Activated CD4-positive, alpha-beta T cell treated with anti-CD3 and anti-CD28 coated beads for 36 hours (primary cell): ENCODE measurements at places on chromosomes 5 and 9. TPM values are rescaled to one million over a fixed set of nuclear protein-coding genes. Genes with fewer than 3 reads are reported as not detected.

Gene TAL2
- not detected for total RNA-seq

Gene ACER2
- total RNA-seq = 1.5 TPM

Gene PCDHGA11
- total RNA-seq = 0.07 TPM

Gene ACSL6
- 3.1 TPM for total RNA-seq

Gene FCN2
- not detected for total RNA-seq

Gene HMHB1
- not detected for total RNA-seq

Gene LIX1
- total RNA-seq = not detected

Gene CD74
- 217 TPM for total RNA-seq

Gene RAD1
- total RNA-seq = 38.7 TPM

Gene CD14
- total RNA-seq = 0.43 TPM

Gene SOHLH1
- total RNA-seq = not detected

Gene LYRM7
- total RNA-seq = 20.7 TPM

Gene PCDHGA9
- not detected for total RNA-seq

Gene SOWAHA
- not detected for total RNA-seq

Gene ARL14EPL
- not detected for total RNA-seq

Gene ORM1
- not detected for total RNA-seq

Gene TAS2R1
- not detected for total RNA-seq

Gene FAM221B
- not detected for total RNA-seq

Gene ATOSB
- total RNA-seq = 5.7 TPM

Gene NTRK2
- total RNA-seq = 1.8 TPM

Gene DRD1
- not detected for total RNA-seq

Gene F2RL1
- 1.6 TPM for total RNA-seq

Gene PALM2AKAP2
- total RNA-seq = 0.39 TPM

Gene PCDH12
- 0.70 TPM for total RNA-seq

Gene CLTA
- total RNA-seq = 123 TPM

Gene ANKRD18B
- total RNA-seq = 2.2 TPM

Gene FOXB2
- total RNA-seq = not detected

Gene SPATA31C1
- total RNA-seq = not detected

Gene CYLC2
- not detected for total RNA-seq

Gene SPINK6
- not detected for total RNA-seq

Gene HMMR
- 94.1 TPM for total RNA-seq

Gene TERT
- 8.5 TPM for total RNA-seq

Gene MYORG
- 2.3 TPM for total RNA-seq

Gene PCDHGB2
- 0.07 TPM for total RNA-seq

Gene CCNI2
- 4.6 TPM for total RNA-seq

Gene DBH
- not detected for total RNA-seq

Gene OR1Q1
- not detected for total RNA-seq

Gene SPINK4
- total RNA-seq = not detected

Gene CCNB1
- total RNA-seq = 163 TPM

Gene PCDHB11
- total RNA-seq = not detected

Gene PCDHGA1
- total RNA-seq = not detected
